NCI-H1105 (cell line): ENCODE measurements at places on chromosomes 6 and 20.

GRCh38 chr20:59031564-59032022, 542 bp downstream of the ATP5F1E start:
- no peak for DNase-seq

- no peak for DNase-seq
Observed at GRCh38 chr6:134491477-134491876, 173.6 kb upstream of the SGK1 start.

DNA sequence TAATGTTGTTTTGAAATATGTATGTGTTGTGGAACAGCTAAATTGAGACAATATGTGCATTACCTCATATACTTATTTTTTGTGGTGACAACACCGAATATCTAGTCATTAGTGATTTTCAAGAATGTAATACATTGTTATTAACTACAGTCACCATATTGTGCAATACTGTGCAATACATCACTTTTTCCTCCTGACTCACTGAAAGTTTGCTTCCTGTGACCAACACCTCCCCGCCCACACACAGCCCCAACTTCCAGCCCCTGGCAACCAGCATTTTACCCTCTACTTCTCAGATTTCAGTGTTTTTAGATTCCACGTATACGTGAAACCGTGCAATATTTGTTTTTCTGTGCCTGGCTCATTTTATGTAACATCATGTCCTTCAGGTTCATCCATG, 627.9 kb downstream of the PRKN start:
- no peak for DNase-seq

GRCh38 chr6:149031201-149031858, 284.5 kb downstream of the UST start:
- DNase-seq: no peak

GRCh38 chr20:31835554-31835953, 9.8 kb downstream of the FOXS1 start:
- DNase-seq: no peak

DNA sequence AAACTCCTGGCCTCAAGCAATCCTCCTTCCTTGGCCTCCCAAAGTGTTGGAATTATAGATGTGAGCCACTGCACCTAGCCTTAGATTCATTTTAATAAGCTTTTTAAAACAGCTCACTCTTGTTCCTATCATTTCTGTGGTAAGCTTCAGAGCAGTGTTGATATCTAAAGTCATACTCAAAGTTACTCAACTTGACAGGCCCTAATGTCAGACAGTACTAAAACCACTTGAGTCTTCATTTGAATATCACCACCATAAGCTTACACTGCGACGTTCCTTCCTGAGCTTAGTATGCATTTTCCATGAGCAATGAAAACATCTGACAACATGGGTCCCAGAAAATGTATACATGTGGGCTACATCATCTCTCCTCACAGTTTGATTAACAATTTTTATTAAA, 6.0 kb downstream of the FUCA2 start:
- no peak for DNase-seq

DNA sequence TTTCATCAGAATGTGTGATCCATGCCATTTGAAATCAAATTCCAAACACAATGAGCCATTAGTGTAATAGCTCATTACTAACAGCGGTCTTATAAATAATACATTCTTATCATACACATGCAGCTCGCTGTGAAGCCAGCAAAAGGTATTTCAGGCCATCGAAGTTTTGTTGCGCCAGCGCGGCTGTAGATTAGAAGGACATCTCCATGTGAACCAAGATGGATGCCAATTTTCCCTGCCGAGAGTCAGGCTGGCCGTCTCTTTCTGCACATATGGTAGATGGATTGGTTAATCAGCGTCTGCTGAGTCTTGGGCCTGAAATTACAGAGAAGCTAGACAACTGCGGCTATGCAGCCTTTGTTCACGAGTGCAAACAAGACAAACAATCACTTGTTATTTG, 44.1 kb downstream of the CFAP61 start:
- DNase-seq: no peak

DNA sequence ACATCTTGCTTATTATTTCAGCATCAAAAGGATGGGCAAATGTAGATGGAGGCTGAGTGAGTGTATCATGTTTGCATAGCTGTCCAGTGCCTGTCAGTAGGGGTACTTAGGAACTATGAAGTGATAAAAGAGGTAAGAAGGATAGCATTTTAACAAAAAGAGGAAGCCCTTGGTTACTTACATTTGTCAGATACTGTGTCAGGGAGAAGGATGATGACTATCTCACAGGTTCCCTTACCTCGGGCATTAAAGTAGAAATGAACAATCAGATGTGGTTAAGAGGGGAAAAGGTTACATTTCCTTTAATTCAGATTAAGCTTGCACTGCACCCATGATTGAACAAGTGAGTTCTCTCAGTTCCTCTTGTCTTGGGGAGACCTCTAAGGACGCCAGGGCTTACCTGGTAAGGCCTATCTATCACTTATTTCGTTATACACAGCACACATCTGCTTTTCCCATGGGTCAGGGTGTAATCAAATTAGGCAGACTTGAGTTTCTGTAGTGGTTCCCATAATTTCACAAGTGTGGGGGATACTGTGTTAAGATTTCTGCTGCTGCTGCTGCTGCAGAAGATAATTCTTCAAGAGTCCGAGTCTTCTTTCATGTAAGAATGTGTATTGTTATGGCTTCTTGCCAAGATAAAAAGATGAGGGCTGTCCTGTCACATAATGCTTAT, 4.5 kb downstream of the FOXO3 start:
- DNase-seq: no peak

- no peak for DNase-seq
Observed at GRCh38 chr6:127186889-127187288, 68.4 kb downstream of the RSPO3 start.

DNA sequence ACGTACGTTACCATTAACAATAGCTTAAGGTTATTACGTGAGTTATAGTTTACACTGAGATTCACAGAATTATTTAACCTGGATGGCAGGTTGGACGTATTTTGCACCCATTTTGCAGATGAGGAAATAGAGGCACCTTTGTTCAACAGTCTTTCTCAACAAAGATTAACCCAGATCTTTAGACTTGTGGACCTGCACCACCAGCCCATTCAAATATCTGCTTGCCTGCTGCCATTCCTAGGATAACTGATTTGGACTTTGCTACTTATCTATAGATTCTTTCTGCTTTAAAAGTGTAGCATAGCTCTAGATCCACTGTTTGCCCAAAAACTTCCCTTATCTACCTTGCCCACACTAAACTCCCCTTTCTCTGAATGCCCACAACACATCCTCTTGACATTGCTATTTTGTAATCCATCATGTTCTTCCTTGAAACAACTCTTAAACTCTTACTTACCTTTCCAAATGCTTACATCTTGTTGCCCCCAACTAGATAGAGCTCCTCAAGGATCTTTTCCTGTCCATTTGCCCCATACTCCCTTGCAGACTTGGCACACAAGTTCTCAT, 56.4 kb upstream of the TNFAIP3 start:
- no peak for DNase-seq

DNA sequence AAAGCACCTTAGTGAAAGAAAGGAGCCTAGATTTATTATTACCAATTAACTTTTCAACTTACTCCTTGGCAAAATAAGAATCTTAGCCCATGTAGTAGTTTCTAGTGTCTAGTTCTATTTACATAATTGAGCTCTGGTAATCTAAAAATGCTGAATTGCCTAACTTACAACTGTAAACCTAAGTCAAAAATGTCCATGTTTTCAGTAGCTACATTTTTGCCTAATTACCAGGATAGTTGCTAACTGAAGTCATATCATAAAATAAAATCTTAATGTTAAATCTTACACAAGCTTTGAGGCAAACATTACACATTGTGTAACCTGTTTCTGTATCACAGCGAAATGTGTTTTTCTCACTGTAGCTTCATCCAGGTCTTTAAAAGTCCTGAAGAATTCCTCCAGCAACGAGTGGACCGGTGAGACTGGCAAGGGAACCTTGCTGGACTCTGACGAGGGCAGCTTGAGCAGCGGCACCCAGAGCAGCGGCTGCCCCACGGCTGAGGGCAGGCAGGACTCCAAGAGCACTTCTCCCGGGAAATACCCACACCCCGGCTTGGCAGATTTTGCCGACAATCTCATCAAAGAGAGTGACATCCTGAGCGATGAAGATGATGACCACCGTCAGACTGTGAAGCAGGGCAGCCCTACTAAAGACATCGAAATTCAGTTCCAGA, 7.6 kb upstream of the CLDN20 start:
- no peak for DNase-seq

GRCh38 chr6:11370191-11371018, 137.9 kb upstream of the NEDD9 start:
- DNase-seq: no peak
